Glomerular endothelial cell (primary cell): ENCODE measurements at places on chromosomes 6 and 20.

- DNase-seq, result no peak
These were observed 1524.3 kb downstream of the HACE1 start for GRCh38 chr6:103335412-103335811.

DNA sequence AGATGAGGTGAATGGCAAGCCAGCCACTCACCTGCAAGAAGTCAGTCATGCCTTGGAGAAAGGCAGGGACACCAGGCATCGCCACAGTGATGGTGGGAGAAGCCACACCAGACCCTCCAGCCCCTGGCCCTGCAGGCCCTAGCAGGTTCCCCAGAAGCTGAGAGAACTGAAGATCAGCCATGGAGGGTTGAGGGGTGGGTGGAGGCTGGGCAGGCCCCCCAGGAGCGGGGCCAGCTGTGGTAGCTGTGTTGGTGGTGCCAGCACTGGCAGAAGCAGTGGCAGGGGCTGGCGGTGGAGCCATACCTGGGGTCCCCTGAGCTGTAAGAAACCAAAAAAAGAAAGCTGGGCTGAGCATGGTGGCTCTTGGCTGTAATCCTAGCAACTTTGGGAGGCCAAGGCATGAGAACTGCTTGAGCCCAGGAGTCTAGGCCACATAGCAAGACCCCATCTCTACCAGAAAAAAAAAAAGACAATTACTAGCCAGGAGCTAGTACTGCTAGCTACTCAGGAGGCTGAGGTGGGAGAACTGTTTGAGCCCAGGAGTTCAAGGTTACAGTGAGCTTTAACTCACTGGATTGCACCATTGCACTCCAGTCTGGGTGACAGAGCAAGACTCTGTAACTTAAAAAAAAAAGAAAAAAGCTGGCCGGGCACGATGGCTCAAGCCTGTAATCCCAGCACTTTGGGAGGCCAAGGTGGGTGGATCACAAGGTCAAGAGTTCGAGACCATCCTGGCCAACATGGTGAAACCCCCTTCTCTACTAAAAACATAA is 9.5 kb downstream of the BAG6 start:
- DNase-seq, result no peak

DNA sequence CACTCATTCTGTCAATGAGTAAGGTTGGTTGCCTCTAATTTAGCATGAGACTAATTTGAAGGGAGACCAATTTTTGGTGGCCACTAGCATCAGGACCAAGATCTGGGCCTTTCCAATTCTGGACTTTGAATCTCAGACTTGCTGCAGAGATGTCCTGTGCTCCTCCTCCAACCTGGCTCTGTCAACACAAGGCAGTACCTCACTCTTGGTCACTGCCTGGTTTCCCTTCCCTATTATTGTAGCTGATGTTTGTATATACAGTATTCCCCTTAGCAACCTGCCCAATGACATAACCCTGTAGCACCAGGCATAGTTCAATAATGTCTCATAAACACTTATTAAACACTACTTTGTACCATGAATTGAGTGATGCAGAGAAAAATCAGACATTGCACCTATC is 50.4 kb downstream of the UNC5CL start:
- DNase-seq, result no peak

DNA sequence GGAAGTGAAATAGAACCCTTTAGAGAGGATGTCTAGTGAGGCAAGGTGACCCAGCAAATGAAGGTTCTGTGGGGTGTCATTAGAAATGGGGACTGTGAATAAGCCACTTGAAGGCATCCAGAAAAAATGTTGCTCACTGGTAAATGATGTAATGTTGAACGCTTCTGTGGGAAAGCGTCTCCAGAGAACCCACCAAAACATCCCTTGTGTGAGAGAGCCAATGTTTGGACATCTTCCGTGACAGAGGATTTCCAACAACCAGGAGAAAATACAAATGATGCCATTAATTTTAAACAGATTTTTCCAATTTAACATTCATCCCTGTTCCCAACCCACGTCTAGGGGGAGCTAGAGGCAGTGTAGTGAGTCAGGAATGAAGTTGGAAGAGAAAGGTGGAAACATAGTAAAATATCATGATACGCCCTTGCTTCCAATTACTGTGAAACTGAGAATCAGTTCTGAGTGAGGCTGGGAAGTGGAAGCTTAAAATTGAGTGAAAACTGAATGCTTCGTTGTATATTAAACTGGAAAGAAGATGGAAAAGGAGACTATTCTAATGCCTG is 584.2 kb downstream of the CD109 start:
- DNase-seq, result no peak

DNA sequence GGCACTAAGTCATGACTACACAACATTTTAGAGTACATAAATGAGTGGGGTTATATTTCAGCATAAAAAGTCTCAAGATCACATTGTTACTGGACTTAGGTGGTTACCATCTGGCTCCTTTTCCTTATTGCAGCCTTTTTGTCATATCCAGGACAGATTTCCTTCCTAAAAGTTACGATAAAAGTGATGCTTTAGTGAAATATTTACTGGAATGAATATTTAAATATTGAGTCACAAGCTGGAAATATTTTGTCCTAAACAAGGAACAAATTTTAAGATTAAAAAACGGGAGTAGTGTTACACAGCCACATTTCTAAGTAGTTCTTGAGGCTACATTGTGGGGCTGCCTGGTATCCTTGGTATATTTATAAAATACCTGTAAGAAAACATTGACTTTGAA is 52.2 kb downstream of the CDC40 start:
- DNase-seq, result no peak

DNA sequence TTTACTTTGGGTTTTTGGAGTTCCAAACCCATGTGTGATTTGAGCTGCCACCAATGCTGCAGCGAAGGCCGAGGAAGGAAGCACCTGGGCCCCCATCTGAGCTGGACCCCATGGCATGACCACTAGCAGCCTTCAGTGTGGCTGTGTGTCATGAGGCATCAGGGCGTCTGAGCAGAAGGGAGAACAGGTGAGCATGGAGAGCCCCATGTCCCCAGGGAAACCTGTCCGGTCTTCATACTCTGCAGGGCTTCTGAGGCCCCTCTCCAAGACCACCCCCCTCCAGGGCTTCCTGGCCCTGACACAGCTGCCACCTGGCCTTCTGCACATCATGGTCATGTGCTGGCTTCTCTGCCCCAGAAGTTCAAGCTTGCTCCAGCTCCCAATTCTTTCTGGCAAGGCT is 169.1 kb upstream of the CST7 start:
- DNase-seq, result no peak

GRCh38 chr6:23620911-23621401 is 505.1 kb upstream of the NRSN1 start:
- no peak for DNase-seq
